ENCODE measurements at places on chromosomes 16 and 17. TPM values are rescaled to one million over a fixed set of nuclear protein-coding genes. Genes with fewer than 3 reads are reported as not detected.

Gene ALOX15
- not detected for total RNA-seq

Gene P2RX1
- total RNA-seq, result not detected

Gene TRIM16
- total RNA-seq, result 52.5 TPM

Gene RSPRY1
- total RNA-seq, result 62.2 TPM

Gene MYH8
- total RNA-seq, result not detected

Gene CCL5
- not detected for total RNA-seq

Gene CEMP1
- total RNA-seq, result not detected

Gene PERCC1
- total RNA-seq, result not detected

Gene MEIOC
- total RNA-seq, result 0.36 TPM

Gene PKD1
- total RNA-seq, result 7.9 TPM

Gene MPP3
- 5.7 TPM for total RNA-seq

Gene KRTAP4-4
- total RNA-seq, result not detected

Gene PRR35
- not detected for total RNA-seq

Gene HSD11B2
- not detected for total RNA-seq

Gene KPNA2
- 226 TPM for total RNA-seq

DNA sequence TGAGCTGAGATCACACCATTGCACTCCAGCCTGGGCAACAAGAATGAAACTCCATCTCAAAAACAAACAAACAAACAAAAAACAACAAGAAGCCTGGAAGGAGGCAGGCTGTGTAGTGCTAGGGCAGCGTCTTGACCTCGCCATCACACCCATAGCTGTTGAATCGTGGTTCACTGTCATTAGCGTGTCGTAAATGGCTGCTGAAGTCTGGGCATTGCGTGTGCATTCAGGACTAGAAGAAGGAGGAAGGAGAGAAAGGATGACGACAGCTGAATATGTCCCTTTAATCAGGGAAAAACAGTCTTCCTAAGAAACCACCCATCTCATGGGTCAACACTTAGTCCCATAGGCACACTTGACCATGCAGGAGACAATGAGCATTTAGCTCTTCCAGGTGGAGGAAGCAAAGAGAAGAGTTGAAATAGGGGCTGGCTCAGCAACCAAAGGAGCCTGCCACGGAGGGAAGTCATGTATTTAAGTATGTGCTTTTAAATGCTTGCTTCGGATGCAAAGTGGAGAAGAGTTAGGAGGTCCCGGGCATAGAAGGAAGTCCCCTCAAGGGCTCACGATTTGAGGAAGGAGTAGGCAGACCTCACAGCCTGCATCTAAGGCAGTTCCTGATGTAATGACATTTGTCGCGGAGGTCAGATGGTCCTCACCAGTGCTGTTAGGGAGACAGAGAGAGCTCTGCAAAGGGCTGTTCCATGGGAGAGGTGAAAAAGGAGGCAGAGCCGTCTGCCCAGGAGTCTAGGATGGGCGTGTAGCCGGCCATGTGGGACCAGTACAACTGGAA is 8.8 kb downstream of the PRSS22 start:
- DNase-seq, result no peak

DNA sequence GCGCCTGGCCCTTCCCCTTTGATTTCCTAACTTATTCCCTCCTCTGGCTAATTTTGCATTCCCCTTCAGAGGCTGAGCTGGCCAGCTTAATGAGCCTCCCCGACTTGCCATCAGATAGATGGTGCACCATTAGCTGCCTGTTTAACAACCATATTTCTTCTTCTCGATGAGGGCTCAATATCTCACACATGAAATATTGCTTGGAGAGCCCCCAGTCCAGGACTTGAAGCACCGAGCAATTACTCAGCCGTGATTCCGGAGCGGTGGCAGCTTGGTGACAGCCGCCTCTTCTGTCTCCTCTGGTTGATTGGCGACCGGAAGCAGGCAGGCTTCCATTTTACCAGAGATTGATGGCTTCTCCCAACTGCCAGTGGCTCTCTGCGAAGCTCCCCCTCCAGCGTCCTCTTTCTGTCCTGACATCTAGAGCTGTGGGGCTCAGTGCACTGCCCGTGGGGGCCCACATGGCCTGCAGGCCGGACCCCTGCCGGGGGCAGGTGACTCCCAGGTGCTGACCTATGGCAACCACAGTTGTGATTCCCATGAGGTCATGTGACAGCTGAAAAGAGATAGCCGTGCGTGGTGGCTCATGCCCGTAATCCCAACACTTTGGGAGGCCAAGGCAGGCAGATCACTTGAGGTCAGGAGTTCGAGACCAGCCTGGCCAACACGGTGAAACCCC is 133.7 kb upstream of the SEC14L1 start:
- DNase-seq, result no peak

- no peak for DNase-seq
Observed at GRCh38 chr16:54053891-54054820, 232.4 kb downstream of the IRX3 start.

GRCh38 chr17:27379888-27380533 is 76.2 kb upstream of the KSR1 start:
- DNase-seq, result peak; percentile 43

- DNase-seq, result no peak
Observed at GRCh38 chr16:3564130-3564888, 12.9 kb downstream of the NLRC3 start.

- no peak for DNase-seq
Observed at GRCh38 chr16:54245788-54246453, 40.7 kb downstream of the IRX3 start.

DNA sequence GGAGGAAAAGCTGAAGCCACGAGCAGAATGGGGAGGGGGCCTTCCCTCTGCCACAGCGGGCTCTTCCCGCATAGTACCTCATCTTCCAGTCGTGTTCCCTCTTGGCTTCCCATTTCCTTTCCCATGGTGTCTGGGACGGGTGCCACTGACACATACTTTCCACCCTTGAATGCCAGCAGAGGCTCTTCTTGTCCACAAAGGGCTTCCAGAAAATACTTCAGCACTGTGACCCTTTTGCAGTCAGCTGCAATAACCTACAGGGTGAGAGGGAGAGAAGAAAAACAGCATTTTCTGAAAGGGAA is 30.7 kb downstream of the HIC1 start:
- peak; percentile 69 for DNase-seq

DNA sequence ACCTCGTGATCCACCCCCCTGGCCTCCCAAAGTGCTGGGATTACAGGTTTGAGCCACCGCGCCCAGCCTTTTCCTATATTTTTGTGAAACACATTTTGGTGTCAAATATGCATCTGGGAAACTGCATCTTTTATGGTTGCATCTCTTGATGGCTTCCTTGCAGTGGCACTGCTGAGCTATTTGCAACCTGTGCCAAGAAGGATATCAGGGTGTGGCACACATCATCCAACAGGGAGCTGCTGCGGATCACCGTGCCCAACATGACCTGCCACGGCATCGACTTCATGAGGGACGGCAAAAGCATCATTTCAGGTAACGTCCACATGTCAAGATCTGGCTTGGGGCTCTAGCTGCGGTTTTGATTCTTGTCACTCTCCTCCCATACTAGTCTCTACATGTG is 16.8 kb upstream of the USP43 start:
- no peak for DNase-seq

DNA sequence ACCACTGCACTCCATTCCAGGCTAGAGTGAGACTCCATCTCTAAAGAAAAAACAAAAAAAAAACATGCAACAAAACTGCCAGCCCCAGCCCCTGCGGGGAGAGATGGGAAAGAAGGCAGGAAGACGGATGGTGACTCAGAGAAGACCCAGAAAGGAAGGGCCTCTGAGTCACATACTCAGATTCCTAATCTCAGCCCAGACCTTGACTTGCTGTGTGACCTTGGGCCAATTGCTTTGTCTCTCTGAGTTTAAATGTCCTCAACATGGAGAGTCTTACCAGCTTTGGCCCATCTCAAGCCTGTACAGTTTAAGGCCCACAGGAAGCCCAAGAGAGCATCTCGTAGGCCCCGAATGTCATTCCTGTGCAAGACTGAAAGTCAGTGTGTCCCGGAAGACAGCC is 86.5 kb upstream of the LHX1 start:
- peak; percentile 74 for DNase-seq

DNA sequence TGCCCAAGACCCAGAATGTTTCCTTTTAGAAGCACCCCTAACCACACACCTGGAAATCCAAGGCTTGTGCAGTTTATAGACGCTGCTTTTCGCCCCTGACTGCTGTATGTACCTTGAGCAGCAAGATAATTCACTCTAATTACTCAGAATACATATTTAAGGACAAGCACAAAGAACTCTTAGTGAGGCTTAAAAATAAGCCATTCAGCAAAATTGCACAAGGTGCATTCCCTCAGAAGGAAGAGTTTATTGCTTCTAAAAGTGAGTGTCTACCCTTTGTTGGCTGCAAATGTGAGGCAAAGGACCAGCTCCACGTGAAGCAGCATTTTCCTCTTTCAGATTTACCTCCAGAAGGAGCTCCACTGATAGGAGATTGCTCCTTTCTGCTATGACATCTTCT is 208.4 kb downstream of the RBFOX1 start:
- no peak for DNase-seq

- DNase-seq, result no peak
Observed at GRCh38 chr17:3965118-3965800, 1.0 kb upstream of the ATP2A3 start.

GRCh38 chr17:35715416-35715815 is 16.0 kb upstream of the RASL10B start:
- DNase-seq, result no peak

DNA sequence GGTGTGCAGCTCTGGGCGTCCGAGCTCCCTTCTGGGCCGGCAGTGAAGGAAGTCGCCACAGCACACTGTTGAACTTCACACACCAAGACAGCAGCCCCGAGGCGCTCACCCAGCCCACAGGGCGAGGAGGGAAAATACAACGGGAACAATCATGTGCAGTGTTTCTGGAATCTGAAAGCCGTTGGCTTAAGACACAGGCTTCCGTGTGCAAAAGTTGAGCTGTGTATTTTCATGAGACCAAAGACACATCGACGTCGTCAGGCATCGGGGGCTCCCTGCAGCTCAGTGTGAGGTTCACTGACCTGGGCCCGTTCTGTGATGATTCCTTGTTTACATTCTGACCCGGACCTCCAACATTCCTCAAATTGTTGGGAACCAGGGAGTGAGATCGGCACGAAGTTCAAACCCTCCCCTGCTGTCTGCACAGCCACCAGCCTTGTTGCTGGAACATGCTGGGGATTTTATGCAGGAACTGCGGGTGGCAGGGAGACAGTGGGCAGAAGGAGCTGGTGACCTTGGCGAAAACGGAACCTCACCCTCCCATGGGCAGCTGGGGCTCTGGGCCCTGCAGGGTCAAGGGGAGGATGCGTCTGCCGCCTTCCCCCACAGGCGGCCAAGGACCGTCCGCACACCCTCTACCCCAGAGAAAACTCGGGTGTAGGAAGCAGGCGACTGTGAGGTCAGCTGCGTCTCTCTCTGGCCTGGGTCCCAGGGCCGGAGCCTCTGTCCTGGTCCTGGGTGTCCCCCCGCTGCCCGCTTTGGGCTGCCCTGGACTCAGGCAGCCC is 72.2 kb downstream of the METRNL start:
- peak; percentile 43 for DNase-seq

DNA sequence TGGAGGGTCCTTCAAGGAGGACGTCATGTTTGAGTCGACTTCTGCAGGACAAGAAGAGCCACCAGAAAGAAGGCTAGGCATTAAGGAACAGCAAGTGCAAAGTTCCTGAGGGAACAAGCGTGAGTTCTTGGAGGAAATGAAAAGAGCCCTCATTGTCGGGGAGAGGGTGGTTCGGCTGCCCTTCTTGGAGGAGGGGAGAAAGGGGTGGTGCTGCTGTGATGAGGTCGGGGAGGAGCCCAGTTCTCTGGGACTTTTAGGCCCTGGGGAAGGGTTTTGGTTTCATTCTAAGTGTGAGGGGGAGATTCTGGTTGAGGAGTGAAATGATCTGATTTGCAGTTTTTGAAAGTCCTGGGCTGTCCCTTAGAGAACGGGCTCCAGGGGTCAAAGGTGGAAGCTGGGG is 4.1 kb downstream of the BICDL2 start:
- no peak for DNase-seq

GRCh38 chr17:62790564-62790986 is 17.5 kb downstream of the MARCHF10 start:
- DNase-seq, result peak; percentile 93

GRCh38 chr16:78705694-78706093 is 606.2 kb downstream of the WWOX start:
- DNase-seq, result peak; percentile 2

DNA sequence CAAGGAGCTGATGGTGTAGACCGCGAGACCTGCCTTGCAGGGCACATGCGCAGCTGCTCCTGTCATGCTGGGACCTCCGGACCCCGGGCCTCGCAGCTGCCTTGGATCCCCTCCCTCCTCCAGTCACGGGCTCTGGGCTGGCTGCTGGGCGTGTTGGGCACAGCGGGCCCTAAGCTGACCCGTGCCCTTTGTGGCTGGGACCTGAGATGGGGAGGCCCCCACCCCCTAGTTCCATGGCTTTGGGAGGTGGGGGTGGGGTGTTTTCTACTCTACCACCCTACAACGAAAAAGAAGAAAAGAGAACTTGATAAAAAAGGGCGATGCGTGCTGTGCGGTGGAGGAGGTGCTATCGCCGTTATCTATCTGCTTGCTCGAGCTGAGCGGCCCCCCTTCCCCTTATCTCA is 14.5 kb downstream of the ZFPM1 start:
- no peak for DNase-seq
